Choroid plexus epithelial cell (primary cell): ENCODE measurements at places on chromosomes 6 and 20.

DNA sequence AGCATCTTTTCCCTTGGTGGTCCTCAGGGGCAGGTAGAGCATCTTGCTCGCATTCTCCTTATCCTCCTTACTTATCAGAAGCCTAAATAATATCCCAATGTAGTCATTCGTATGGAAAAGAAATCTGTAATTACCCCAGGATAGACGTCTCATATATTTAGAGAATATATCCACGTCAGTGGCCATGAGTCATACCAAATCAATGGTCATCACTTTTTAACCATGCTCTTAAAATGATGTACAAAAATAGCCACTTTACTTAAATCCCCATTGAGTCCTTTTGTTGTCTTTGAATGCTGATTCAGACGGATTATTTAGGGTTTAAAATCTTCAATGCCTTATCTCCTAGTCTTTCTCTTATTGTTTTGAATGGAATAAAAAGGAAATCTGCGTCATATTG lies 231.7 kb upstream of the STXBP5 start:
- DNase-seq: no peak

GRCh38 chr6:113112086-113112485 lies 745.1 kb upstream of the MARCKS start:
- DNase-seq: no peak

GRCh38 chr6:134398453-134398852 lies 80.5 kb upstream of the SGK1 start:
- no peak for DNase-seq

DNA sequence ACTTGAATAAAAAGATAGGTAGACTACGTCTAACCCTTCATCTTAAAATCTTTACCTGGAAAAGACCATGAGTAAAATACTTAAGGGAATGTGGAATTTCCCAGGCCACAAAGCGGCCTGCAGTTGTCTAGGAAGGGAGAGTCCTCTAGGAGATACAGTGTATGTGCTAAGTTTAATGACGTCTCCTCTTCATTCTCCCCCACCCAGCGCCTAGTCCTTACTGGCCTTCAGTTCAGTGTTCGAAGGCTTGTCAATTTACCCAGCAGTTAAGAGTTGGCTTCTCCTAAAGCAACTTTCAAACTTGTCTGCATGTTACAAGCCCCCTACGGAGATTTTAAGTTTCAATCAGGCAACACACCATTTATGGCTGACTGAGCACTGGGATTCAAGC lies 35.2 kb downstream of the HFE start:
- no peak for DNase-seq

- peak; percentile 79 for DNase-seq
These were observed 20.0 kb upstream of the TRIM27 start for GRCh38 chr6:28943557-28944411.

GRCh38 chr6:36949636-36950035 lies 4.9 kb upstream of the PI16 start:
- peak; percentile 67 for DNase-seq

- peak; percentile 61 for DNase-seq
These were observed 40.3 kb upstream of the TENT5A start for GRCh38 chr6:81792826-81793225.

DNA sequence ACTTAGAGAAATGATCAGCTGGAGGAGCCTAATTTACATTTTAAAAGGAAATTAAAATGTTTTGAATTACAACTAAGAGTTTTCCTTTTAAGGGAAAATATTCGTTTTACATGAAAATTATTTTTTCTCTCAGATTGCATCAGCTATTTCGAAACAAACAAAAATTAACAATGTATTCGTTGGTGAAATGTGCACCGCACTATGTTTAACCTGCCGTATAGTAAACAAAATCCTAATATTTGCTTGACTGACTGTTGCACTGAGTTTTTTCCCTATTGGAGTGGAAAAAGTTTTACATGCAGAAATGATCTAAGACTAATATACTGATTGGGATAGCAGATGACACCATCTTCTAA lies 5.7 kb downstream of the PDE10A start:
- no peak for DNase-seq

GRCh38 chr6:96899019-96899418 lies 1.3 kb upstream of the NDUFAF4 start:
- peak; percentile 76 for DNase-seq
